ENCODE measurements at places on chromosomes 3 and 15.

GRCh38 chr3:50154476-50154839, 666 bp upstream of the SEMA3F start:
- peaks cover 35% of the 10 kb centered on the region for H3K27me3 ChIP-seq
- peaks cover 5% of the 10 kb centered on the region for H3K4me1 ChIP-seq

- peak overlapping the region; percentile 70 for H3K4me3 ChIP-seq
- no peaks in the 10 kb centered on the region for H3K36me3 ChIP-seq
- H3K27me3 ChIP-seq = peaks cover 19% of the 10 kb centered on the region
- DNase-seq = no peak
Observed at GRCh38 chr3:196208942-196209695, 2.1 kb downstream of the ZDHHC19 start.

- no peak overlapping the region for H3K27ac ChIP-seq
- H3K36me3 ChIP-seq = no peaks in the 10 kb centered on the region
- no peak overlapping the region for H3K4me3 ChIP-seq
- no peaks in the 10 kb centered on the region for H3K27me3 ChIP-seq
- no peak for DNase-seq
Observed at GRCh38 chr15:40863660-40864270, 10.3 kb downstream of the RHOV start.

- H3K36me3 ChIP-seq = no peaks in the 10 kb centered on the region
- no peak overlapping the region for H3K4me3 ChIP-seq
- H3K4me1 ChIP-seq = no peaks in the 10 kb centered on the region
- peaks cover 3% of the 10 kb centered on the region for H3K27me3 ChIP-seq
Observed at GRCh38 chr3:196327405-196327804, 9.4 kb upstream of the DYNLT2B start.

GRCh38 chr15:51768018-51768417, 16.6 kb downstream of the TMOD2 start:
- no peak overlapping the region for H3K4me3 ChIP-seq
- H3K27ac ChIP-seq = no peak overlapping the region
- DNase-seq = no peak
- peaks cover 6% of the 10 kb centered on the region for H3K4me1 ChIP-seq

DNA sequence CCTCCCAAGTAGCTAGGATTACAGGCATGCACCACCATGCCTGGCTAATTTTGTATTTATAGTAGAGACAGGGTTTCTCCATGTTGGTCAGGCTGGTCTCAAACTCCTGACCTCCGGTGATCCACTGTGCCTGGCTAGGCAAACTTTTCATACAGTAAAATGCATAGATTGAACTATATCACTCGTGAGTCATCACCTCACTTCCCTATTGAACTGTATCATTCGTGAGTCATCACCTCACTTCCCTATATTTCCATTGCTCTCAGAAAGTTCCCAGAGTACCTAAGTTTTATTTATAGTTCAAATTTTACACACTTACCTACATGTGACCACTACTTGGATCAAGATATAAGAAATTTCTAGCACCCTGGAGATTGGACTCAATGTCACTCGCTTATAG, 73.6 kb upstream of the ACAD9 start:
- H3K4me1 ChIP-seq = peaks cover 55% of the 10 kb centered on the region
- no peak for DNase-seq
- H3K4me3 ChIP-seq = no peak overlapping the region
- H3K27ac ChIP-seq = peak overlapping the region; percentile 68
- H3K27me3 ChIP-seq = no peaks in the 10 kb centered on the region
- H3K36me3 ChIP-seq = peaks cover 53% of the 10 kb centered on the region

- H3K4me3 ChIP-seq = no peak overlapping the region
- H3K27me3 ChIP-seq = peaks cover 8% of the 10 kb centered on the region
- H3K36me3 ChIP-seq = no peaks in the 10 kb centered on the region
- H3K4me1 ChIP-seq = no peaks in the 10 kb centered on the region
Observed at GRCh38 chr3:8345398-8345797, 156.2 kb upstream of the LMCD1 start.

- H3K27me3 ChIP-seq = peaks cover 46% of the 10 kb centered on the region
- no peak for DNase-seq
- H3K4me3 ChIP-seq = no peak overlapping the region
- H3K36me3 ChIP-seq = no peaks in the 10 kb centered on the region
Observed at GRCh38 chr3:156135921-156136638, 15.7 kb downstream of the KCNAB1 start.

GRCh38 chr3:138424323-138424722, 10.1 kb upstream of the ESYT3 start:
- peaks cover 12% of the 10 kb centered on the region for H3K27me3 ChIP-seq
- peaks cover 2% of the 10 kb centered on the region for H3K4me1 ChIP-seq
- H3K36me3 ChIP-seq = no peaks in the 10 kb centered on the region
- DNase-seq = no peak
- H3K4me3 ChIP-seq = no peak overlapping the region

DNA sequence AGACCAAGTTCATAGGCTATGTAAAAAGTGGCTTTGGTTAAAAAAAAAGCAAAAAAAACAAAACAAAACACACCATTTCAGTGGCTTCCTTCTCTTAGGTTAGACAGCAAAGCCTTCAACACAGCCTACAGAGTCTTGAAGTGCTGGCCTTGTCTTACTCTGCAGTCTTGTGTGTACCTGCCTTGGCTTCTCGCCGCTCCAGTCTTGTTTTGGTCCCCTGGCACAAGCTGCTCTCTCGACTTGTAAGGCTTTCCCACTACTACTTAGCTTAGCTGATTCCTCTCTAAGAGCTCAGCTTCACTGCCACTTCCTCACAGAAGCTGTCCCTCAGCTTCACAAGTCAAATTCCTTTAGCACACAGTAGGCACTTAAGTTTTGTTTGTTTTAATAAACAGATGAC, 63.0 kb downstream of the ST3GAL6 start:
- H3K27me3 ChIP-seq = no peaks in the 10 kb centered on the region
- no peak for DNase-seq
- H3K36me3 ChIP-seq = no peaks in the 10 kb centered on the region

DNA sequence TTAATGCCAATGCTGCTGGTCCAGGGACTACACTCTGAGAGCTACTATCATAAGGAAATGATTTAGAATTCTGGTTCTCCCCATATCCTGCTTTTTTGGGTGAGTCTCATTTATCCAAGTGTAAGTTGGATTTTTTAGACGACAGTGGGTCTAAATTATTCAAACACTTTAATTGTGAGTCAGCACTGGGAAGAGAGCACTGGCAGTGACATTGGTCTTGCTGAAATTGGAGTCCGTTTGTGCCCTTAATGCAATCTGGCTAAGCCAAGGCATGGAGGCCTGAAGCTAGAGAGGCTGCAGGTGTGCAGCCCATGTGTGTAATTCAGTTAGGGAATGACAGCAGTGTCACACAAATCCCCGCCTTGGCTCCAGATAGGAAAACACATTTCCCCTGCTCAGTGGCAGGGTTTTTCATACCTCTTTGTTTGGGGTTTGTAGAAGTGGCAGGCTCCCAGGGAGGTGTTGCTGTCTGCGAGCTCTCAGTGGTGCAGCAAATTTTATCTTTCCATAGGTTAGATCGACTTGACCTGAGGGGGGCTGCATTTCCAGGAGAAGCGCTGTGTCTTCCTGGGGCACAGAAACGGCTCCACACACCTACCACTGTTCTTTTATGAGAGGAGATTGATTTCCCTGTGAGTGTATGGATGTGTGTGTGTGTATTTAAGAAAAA, 197.7 kb downstream of the CD47 start:
- no peak overlapping the region for H3K4me3 ChIP-seq
- peaks cover 28% of the 10 kb centered on the region for H3K27me3 ChIP-seq
- peaks cover 1% of the 10 kb centered on the region for H3K4me1 ChIP-seq
- H3K27ac ChIP-seq = no peak overlapping the region
- DNase-seq = no peak

DNA sequence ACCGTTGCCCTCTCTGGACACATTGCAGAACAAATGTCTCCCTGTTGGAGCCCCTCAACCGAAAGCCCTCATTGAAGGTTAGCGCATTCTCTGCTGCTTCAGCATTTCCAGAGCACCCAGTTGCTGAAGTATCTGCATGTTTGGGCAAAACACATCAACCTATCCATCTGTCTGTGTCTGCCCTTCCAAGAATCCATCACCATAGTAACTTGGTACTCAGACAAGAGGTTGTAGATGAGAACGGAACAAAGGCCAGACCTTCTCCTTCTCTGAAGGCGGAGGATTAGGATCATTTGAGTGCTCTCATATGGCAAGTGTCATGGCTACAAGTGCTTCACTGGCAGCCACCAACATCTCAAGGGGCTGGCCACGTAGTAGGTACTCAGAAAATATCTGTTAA, 23.1 kb upstream of the RHO start:
- no peaks in the 10 kb centered on the region for H3K4me1 ChIP-seq
- no peaks in the 10 kb centered on the region for H3K36me3 ChIP-seq
- H3K27me3 ChIP-seq = no peaks in the 10 kb centered on the region
- H3K27ac ChIP-seq = no peak overlapping the region

GRCh38 chr3:61420136-61420759, 141.1 kb upstream of the PTPRG start:
- H3K4me1 ChIP-seq = peaks cover 4% of the 10 kb centered on the region
- H3K4me3 ChIP-seq = peak overlapping the region; percentile 55
- peaks cover 4% of the 10 kb centered on the region for H3K27me3 ChIP-seq
- peak overlapping the region; percentile 61 for H3K27ac ChIP-seq
